ENCODE measurements at places on chromosomes 12 and 14. TPM values are rescaled to one million over a fixed set of nuclear protein-coding genes. Genes with fewer than 3 reads are reported as not detected.

DNA sequence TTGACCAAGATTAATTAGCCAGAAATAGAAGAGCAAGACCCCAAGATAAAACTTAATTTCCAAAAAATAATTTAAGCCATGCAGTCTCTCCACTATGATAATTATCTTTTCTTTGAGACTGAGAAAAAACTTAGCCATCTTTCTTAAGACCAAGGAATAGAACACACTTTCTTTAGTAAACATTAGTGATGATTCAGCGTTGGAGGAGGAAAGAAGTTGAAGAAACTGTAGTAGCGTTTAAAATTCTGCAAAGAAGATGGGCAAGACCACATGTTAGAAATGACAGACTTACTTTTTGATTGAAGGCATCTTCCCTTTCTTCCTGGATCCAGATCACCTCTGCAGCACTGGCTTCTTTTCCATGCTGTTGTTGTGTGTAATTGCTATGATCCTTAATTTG is 124.8 kb upstream of the RASSF8 start:
- no peak for DNase-seq

DNA sequence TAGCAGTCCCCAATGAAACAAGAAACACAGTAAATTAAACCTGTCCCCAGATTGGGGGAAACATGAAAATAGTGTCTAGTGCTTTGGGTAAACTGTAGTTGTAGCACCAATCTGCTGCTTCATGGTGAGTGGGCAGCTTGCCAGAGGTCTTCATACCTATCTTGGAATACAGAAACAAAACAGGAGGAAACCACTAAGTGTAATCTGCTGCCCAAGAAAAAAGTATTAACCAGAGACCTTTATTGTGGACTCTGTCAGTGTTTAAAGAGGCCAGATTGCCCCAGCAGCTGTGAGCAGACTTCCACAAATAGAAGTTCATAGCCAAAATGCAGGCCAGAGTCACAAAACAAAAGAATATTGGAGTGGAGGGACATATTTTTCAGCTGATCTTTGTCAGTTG is 2.3 kb downstream of the ISCU start:
- no peak for DNase-seq

GRCh38 chr12:92394895-92395294 is 249.2 kb upstream of the BTG1 start:
- no peak for DNase-seq

- no peak for DNase-seq
Observed at GRCh38 chr12:94460616-94460959, 921 bp upstream of the CEP83 start.

GRCh38 chr12:22677781-22678574 is 53.0 kb downstream of the ETNK1 start:
- DNase-seq, result no peak

DNA sequence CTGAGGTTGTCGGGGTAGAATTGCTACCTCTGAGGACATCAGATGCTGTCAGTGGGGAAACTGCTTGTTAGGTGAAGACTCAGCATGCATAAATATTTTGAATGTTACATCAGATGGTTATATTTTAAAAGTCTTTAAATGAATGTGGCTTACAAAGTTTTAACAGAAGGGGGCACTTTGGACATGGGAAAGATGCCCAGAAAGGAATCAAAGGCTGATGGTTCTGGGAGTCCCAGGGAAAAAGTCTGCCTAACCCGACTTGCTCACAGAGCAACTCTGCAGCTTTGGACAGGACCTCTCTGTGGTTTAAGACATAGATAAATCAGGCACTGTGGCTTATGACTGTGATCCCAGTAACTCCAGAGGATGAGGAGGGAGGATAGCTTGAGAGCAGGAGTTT is 474.9 kb downstream of the ATP23 start:
- no peak for DNase-seq

- no peak for DNase-seq
Observed at GRCh38 chr12:66156654-66157053, 13.1 kb downstream of the TMBIM4 start.

DNA sequence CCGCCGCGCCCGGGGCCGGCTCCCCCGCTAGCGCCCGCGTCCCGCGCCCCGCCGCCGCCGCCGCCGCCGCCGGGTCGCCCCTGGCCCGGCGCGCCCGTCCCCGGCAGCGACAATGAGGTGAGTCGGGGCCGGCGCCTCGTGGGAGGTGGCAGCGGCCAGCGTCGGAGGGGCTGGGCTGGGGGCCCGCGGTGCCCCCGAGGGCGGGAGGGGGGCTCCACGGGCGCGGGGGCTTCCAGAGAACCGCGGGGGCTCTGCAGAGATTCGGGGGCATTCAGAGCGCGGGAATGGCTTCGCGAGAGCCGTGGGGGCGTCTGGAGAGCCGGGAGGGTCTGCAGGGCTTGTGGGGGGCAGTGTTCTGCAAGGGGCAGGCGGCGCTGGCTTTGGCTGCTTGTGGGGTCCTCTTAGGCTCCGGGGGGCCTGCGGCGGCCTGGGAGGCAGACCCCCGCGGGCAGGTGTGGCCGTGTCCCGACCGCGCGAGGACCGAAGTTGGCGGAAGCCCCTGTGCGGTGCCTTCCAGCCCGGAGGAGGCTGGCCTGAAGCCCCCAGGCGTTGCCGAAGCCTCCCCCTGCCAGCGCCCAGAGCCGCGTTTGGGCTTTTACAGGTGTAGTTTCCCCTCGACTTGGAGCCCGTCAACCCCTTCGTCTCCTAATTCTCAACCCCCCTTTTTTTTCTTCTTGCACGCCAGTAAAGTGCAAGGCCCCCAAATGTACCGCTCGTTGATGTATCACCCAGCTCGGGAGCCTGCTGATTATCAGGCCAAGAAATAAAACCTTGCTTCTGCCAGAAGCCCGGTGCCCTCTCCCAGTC is 93.1 kb upstream of the EVL start:
- DNase-seq, result no peak

GRCh38 chr12:16300736-16301135 is 23.3 kb upstream of the SLC15A5 start:
- no peak for DNase-seq

GRCh38 chr14:73787486-73788316 is 63.9 kb upstream of the PTGR2 start:
- no peak for DNase-seq

- DNase-seq, result no peak
Observed at GRCh38 chr14:75010472-75011093, 7.9 kb downstream of the EIF2B2 start.

The CELA1 gene
- total RNA-seq, result not detected

The NID2 gene
- total RNA-seq, result 8.1 TPM

The TMEM119 gene
- not detected for total RNA-seq

The G2E3 gene
- total RNA-seq, result 9.1 TPM

The CD163 gene
- total RNA-seq, result 0.25 TPM
